ENCODE measurements at places on chromosomes 11 and 22. TPM values are rescaled to one million over a fixed set of nuclear protein-coding genes. Genes with fewer than 3 reads are reported as not detected.

Gene TH
- not detected for total RNA-seq

Gene PLEKHA7
- total RNA-seq = 1.1 TPM

DNA sequence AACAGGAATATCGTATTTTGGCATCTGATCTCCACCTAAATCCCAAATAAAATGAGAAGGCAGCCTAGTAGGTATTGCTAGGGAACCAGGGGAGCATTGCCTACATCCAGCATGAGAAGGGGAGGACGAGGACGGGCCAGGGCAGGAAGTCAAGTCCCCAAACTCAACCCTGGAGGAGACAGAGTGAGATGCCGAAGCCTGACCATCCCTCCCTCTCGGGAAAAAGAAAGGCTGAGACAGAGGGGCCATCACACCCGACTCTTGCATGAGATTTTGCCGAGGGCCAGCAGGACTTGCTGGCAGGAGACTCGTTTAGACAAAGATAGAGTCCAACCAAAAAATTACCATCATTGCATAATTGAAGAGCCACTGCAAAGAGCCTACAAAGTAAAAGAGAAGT lies 50.2 kb upstream of the SPATA19 start:
- H3K27me3 ChIP-seq = no peaks in the 10 kb centered on the region
- DNase-seq = peak; percentile 34
- H3K27ac ChIP-seq = no peak overlapping the region
- peaks cover 8% of the 10 kb centered on the region for H3K4me1 ChIP-seq
- no peak overlapping the region for H3K4me3 ChIP-seq

Gene PDGFB
- 0.35 TPM for total RNA-seq

Gene KCNK7
- total RNA-seq = 0.80 TPM

Gene C11orf42
- total RNA-seq = not detected

DNA sequence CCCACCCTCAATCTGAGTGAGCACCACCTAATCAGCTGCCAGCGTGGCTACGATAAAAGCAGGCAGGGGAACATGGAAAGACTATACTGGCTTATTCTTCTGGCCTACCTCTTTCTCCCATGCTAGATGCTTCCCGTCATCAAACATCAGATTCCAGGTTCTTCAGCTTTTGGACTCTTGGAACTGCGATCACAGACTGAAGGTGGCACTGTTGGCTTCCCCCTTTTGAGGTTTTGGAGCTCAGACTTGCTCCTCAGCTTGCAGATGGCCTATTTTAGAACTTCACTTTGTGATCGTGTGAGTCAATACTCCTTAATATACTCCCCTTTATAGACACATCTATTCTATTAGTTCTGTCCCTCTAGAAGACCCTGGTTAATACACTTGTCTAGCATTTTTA lies 543.7 kb upstream of the RAG2 start:
- no peak overlapping the region for H3K4me3 ChIP-seq
- no peak overlapping the region for H3K27ac ChIP-seq
- DNase-seq = no peak
- no peaks in the 10 kb centered on the region for H3K27me3 ChIP-seq

- peaks cover 28% of the 10 kb centered on the region for H3K27me3 ChIP-seq
- H3K4me1 ChIP-seq = no peaks in the 10 kb centered on the region
- DNase-seq = no peak
- H3K27ac ChIP-seq = no peak overlapping the region
Measured at GRCh38 chr11:116193321-116194131, 579.3 kb downstream of the BUD13 start.

Gene PRMT3
- 24.4 TPM for total RNA-seq

GRCh38 chr22:42768385-42769035 lies 47.8 kb upstream of the A4GALT start:
- no peak overlapping the region for H3K4me3 ChIP-seq
- H3K4me1 ChIP-seq = no peaks in the 10 kb centered on the region
- H3K36me3 ChIP-seq = no peaks in the 10 kb centered on the region
- no peak overlapping the region for H3K27ac ChIP-seq

- no peak overlapping the region for H3K4me3 ChIP-seq
- H3K27ac ChIP-seq = no peak overlapping the region
- H3K27me3 ChIP-seq = peaks cover 11% of the 10 kb centered on the region
- no peak for DNase-seq
Measured at GRCh38 chr11:20544603-20545237, 54.7 kb upstream of the SLC6A5 start.

DNA sequence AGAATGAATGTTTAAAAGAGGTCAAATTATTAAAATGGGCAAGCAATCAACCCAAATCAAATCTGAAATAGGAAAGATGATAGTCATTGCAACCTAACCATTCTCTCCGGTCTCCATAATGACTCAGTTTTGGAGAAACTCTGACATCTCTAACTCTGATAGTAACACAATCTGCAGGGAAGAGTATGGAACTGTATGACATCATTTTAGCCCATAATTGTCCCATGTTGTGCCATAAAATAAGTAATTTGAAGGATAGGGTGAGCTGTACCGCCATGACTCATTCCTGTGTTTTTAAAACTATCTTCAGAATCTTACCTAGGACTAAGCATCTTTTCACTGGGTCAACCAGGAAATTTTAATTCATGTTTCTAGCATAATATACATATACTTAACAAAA lies 350.8 kb downstream of the DLG2 start:
- no peak overlapping the region for H3K4me3 ChIP-seq
- H3K4me1 ChIP-seq = no peaks in the 10 kb centered on the region
- H3K27ac ChIP-seq = no peak overlapping the region
- H3K27me3 ChIP-seq = no peaks in the 10 kb centered on the region

GRCh38 chr11:119566319-119566718 lies 143.3 kb upstream of the THY1 start:
- H3K4me3 ChIP-seq = no peak overlapping the region
- peaks cover 43% of the 10 kb centered on the region for H3K27me3 ChIP-seq
- H3K27ac ChIP-seq = no peak overlapping the region
- DNase-seq = no peak

Gene MS4A6E
- not detected for total RNA-seq

DNA sequence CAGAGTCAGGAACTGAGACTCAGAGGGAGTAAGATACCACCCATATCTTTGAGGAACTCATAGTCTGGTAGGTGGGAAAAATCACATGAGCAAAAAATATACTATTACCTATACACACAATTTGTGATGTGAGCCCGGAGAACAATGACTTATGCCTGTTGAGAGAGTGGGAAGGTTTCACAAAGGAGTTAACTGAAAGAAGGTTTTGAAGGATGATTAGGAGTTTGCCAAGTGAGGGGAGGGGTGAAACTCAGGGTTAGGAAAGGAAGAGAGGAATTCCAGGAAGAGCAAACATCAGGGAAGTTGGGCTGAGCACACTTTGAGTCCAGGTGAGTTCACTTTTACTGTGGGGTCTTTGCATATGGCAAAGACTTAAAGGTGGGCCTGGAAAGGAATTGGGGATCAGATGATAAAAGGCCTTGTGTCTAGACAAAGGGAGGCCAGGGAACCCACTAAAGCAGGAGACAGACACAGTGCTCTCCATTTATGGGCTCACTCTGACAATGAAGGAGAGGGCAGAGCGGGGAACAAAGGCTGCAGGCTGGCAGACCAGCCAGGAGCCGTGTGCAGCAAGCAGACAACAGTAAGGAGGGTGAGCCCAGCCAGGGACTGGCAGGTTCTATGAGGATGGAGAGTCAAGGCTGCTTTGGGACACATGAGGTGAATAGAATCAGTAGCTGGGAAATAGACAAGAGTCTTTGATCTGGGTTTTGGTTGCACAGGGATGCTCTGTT lies 33.1 kb downstream of the TSPAN18 start:
- no peak overlapping the region for H3K27ac ChIP-seq
- peaks cover 8% of the 10 kb centered on the region for H3K27me3 ChIP-seq
- peaks cover 4% of the 10 kb centered on the region for H3K4me1 ChIP-seq
- no peaks in the 10 kb centered on the region for H3K36me3 ChIP-seq

DNA sequence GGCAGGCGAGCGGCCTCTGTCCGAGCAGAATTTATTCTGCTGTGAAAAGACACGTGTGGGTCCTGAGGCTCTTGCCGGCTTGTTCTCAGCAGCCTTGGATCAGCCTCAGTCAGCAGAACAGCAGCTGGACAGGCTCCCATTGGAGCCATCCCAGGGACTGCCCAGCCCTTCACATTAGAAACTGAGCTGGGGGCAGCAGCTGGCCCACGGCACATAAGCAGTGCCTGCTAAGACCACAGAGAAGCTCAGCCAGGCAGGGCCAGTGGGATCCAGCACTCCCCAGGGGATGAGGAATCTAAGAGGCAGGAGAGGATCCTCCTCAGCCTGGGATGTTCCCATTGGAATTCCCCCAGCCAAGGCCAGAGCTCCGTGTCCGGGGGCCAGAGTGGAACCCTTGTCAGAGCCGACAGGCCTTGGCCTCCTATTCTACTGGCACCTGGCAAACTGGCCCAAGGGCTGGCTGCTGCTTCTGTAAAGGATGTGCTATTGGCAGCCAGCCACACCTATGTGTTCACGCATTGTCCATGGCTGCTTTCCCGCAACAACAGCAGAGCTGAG lies 18.2 kb downstream of the RTN4R start:
- no peak overlapping the region for H3K27ac ChIP-seq
- no peaks in the 10 kb centered on the region for H3K36me3 ChIP-seq
- peaks cover 17% of the 10 kb centered on the region for H3K4me1 ChIP-seq
- DNase-seq = no peak
- no peaks in the 10 kb centered on the region for H3K27me3 ChIP-seq
- no peak overlapping the region for H3K4me3 ChIP-seq

Gene EHF
- 0.44 TPM for total RNA-seq

Gene IRAG1
- total RNA-seq = not detected

DNA sequence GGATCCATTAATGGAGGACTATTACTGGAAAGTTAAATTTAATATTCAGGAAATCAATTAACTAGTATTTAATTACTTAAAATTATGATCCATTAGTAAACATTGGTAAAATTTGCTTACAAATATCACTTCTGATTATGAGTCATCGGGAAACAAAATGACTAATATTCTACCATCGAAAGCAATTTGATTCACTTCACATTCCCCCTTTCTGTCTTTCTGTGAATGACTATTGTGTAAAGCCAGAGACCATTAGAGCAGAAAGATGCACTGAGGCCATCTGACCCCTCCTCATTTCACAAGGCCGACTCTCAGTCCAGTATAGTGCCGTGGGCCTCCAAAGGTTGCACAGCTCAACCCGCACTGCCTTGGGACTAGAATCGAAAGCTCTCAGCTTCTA lies 619.0 kb downstream of the OPCML start:
- H3K27me3 ChIP-seq = no peaks in the 10 kb centered on the region
- H3K4me1 ChIP-seq = no peaks in the 10 kb centered on the region
- no peak overlapping the region for H3K4me3 ChIP-seq
- no peak for DNase-seq
- H3K27ac ChIP-seq = no peak overlapping the region

DNA sequence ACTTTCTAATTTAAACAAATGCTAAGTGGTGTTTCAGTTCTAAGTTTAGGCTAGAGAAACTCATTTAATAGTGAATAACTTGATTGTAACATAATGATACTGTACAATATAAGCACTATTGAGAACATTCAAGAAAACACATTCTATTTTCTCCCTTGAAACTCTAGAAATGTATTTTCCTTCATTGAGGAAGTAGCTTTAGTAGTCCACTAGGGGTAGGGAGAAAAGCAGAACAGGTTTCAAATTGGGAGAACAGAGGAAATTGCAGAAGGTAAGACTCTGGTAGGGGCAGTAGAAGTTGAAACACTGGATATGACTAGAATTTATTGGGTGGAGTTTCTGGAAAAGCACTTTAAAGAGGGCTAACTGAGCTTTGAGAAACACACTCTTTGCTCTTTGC lies 31.6 kb upstream of the MPPED2 start:
- no peaks in the 10 kb centered on the region for H3K36me3 ChIP-seq
- no peak overlapping the region for H3K4me3 ChIP-seq
- no peaks in the 10 kb centered on the region for H3K27me3 ChIP-seq
- no peak overlapping the region for H3K27ac ChIP-seq
- H3K4me1 ChIP-seq = no peaks in the 10 kb centered on the region
- no peak for DNase-seq

- no peaks in the 10 kb centered on the region for H3K4me1 ChIP-seq
- no peak overlapping the region for H3K4me3 ChIP-seq
- H3K36me3 ChIP-seq = no peaks in the 10 kb centered on the region
- H3K27ac ChIP-seq = no peak overlapping the region
- no peaks in the 10 kb centered on the region for H3K27me3 ChIP-seq
- no peak for DNase-seq
Measured at GRCh38 chr22:19902245-19902715, 39.3 kb upstream of the COMT start.

Gene AIFM3
- total RNA-seq = 0.67 TPM

Gene BIK
- total RNA-seq = 1.5 TPM

- H3K27ac ChIP-seq = no peak overlapping the region
- H3K4me3 ChIP-seq = no peak overlapping the region
- no peak for DNase-seq
- no peaks in the 10 kb centered on the region for H3K27me3 ChIP-seq
- H3K36me3 ChIP-seq = peaks cover 4% of the 10 kb centered on the region
Measured at GRCh38 chr11:12114193-12115033, 4.0 kb downstream of the MICAL2 start.

- no peak overlapping the region for H3K27ac ChIP-seq
- no peak overlapping the region for H3K4me3 ChIP-seq
- no peaks in the 10 kb centered on the region for H3K36me3 ChIP-seq
- DNase-seq = no peak
- H3K27me3 ChIP-seq = no peaks in the 10 kb centered on the region
Measured at GRCh38 chr11:83027289-83027688, 44.4 kb downstream of the RAB30 start.

GRCh38 chr11:112167145-112167544 lies at the start of gene TEX12:
Gene TEX12 (plus strand): TSS chr11:112167372. CDS start chr11:112169269, 1,897 bp downstream.
- no peak within 1 kb of the TSS for H3K27ac ChIP-seq
- DNase-seq = no peak
- no peaks in the 10 kb centered on the region for H3K36me3 ChIP-seq
- no peaks in the 10 kb centered on the region for H3K4me1 ChIP-seq
- H3K4me3 ChIP-seq = no peak within 1 kb of the TSS

GRCh38 chr22:37010174-37010573 lies 9.1 kb downstream of the TST start:
- H3K36me3 ChIP-seq = no peaks in the 10 kb centered on the region
- no peak overlapping the region for H3K4me3 ChIP-seq
- peaks cover 38% of the 10 kb centered on the region for H3K27me3 ChIP-seq
- DNase-seq = no peak
- no peak overlapping the region for H3K27ac ChIP-seq

GRCh38 chr11:61645179-61645868 lies 34.9 kb upstream of the DAGLA start:
- no peaks in the 10 kb centered on the region for H3K4me1 ChIP-seq
- H3K36me3 ChIP-seq = no peaks in the 10 kb centered on the region
- no peak overlapping the region for H3K4me3 ChIP-seq

GRCh38 chr22:17807578-17808410 lies 33.5 kb upstream of the BID start:
- H3K4me3 ChIP-seq = no peak overlapping the region
- H3K27ac ChIP-seq = no peak overlapping the region
- H3K27me3 ChIP-seq = no peaks in the 10 kb centered on the region
- H3K36me3 ChIP-seq = peaks cover 2% of the 10 kb centered on the region

Gene KCNJ1
- total RNA-seq = not detected

- H3K4me1 ChIP-seq = peaks cover 21% of the 10 kb centered on the region
- no peak for DNase-seq
- H3K36me3 ChIP-seq = peaks cover 7% of the 10 kb centered on the region
- H3K4me3 ChIP-seq = peak overlapping the region; percentile 92
- no peaks in the 10 kb centered on the region for H3K27me3 ChIP-seq
Measured at GRCh38 chr11:66437979-66438503, 607 bp downstream of the MRPL11 start.

GRCh38 chr11:111454561-111455192 lies 57.5 kb downstream of the BTG4 start:
- H3K36me3 ChIP-seq = no peaks in the 10 kb centered on the region
- DNase-seq = peak; percentile 66
- peaks cover 14% of the 10 kb centered on the region for H3K27me3 ChIP-seq
- H3K27ac ChIP-seq = no peak overlapping the region
- no peak overlapping the region for H3K4me3 ChIP-seq

- no peak overlapping the region for H3K4me3 ChIP-seq
- peaks cover 15% of the 10 kb centered on the region for H3K27me3 ChIP-seq
- no peaks in the 10 kb centered on the region for H3K4me1 ChIP-seq
Measured at GRCh38 chr22:35889071-35889470, 139.6 kb downstream of the RBFOX2 start.

Measured in activated CD8-positive, alpha-beta memory T cell treated with anti-CD3 and anti-CD28 coated beads, Interleukin-2, amount 10 ng/mL, durations not matched to agents 7 days and 5 days (primary cell).